HFFc6 (cell line): ENCODE measurements at places on chromosomes 1 and 21. TPM values are rescaled to one million over a fixed set of nuclear protein-coding genes. Genes with fewer than 3 reads are reported as not detected.

DNA sequence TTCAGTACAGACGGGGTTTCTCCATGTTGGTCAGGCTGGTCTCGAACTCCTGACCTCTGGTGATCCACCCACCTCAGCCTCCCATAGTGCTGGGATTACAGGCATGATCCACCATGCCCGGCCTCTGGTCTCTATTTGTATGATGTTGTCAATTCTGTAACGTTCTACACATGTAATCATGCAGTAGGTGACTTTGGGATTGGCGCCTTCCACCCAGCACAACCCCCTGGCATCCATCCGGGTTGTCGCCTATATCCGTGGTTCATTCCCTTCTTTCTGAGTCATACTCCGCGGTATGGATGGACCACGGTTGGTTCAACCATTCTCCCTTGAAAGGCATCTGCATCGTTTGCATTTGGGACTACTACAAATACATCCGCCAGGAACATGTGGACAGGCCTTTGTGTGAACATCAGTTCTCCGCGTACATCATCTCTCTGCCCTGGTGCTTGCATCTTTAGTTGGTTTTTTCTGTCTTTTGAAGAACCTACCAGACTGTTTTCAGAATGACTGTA lies 72.1 kb downstream of the PDE9A start:
- H3K4me1 ChIP-seq: peaks cover 13% of the 10 kb centered on the region
- no peak overlapping the region for H3K4me3 ChIP-seq
- no peak overlapping the region for H3K27ac ChIP-seq

DNA sequence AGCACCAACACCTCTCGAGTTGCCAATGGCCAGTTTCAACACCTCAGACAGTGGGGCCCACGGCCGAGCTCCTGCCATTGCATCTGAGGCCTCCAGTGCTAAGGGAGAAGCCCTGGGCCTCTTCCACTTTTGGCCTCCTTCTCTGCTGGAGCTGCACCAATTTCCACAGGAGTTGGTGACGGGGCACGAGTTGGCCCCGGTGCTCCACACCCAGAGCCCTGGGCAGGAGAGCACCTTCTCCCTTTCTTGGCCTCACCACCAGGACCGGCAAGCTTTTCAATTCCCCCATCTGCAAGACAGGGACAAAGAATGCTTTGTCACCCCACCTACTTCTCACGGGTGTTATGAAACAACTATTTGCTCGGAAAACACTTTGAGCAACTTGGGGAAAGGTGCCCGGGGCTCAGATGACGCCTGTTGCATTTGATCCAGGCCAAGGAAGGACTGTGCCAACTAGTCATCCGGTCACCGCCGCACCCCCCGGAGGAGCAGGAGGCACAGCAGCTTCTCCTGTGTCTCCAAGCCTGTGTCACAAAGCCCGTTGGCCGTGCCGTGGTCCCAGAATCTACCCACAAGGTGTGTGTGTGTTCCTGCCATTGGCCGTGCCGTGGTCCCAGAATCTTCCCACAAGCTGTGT lies 55.2 kb downstream of the TOMM20 start:
- no peaks in the 10 kb centered on the region for H3K36me3 ChIP-seq
- H3K27ac ChIP-seq: no peak overlapping the region
- H3K27me3 ChIP-seq: no peaks in the 10 kb centered on the region

DNA sequence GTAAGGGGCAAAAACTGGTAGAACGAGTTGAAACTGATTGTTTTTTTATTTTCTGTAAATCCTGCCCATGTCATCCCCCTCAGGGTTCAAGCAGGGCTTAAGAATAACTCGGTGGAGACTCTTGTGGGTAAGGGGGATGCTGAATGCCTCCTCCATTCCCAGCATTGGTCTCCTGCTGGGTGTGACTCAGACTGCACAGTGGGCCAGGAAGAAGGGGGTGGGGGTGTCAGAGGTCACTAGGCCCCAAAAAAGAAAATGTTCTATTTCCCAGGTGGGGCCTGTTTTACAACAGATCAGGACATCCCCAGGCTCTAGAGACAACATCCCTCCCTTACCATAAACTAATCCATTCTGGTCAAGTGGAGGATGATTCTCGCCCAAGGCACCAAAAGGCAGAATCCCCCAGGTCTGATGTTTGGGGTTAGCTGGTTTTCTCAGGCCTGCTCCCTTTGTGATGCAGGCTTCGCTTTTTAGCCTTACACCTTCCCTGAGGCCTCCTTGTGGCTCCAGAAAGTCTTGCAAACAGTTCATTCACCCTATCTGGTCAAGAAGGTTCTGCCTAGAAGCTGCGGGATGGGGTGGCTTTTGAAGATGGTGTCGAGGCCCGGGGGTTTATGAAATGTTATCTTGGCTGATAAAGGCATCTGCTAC lies 10.7 kb upstream of the GRHL3 start:
- peaks cover 19% of the 10 kb centered on the region for H3K27me3 ChIP-seq
- H3K27ac ChIP-seq: no peak overlapping the region
- peaks cover 4% of the 10 kb centered on the region; the same call in 1 of the 2 replicates for H3K4me1 ChIP-seq
- H3K4me3 ChIP-seq: no peak overlapping the region

DNA sequence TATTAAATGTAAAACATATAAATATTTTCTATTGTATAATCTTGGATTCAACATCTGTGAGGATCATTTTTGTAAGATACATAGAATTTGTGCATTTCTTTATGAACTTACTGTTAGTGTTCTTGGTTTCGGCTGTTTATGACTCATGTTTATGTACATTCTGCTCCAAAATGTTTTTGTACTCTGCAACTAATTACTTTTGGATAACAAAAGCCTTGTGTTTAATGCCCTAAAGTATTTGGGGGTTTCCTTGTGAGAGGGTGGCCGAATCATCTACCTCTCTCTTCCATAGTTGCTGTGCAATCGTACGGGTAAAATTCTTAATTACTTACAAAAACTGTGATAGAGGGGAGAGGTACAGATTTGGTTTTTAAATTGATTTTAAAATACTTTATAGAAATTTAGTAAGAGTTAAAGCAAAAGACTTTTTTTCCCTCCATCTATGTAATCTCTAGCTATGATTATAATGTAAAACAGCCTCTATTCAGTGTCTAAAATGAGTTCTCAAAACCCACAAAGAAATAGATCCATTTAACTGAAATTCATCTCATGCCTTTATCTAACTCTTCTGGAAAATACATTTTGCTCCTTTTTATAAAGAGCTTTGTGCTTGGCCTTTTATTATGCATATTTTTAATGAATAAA lies 38.7 kb upstream of the LRRC8C start:
- DNase-seq: no peak
- H3K4me1 ChIP-seq: no peaks in the 10 kb centered on the region
- no peak overlapping the region for H3K27ac ChIP-seq
- H3K27me3 ChIP-seq: no peaks in the 10 kb centered on the region; the same call in 1 of the 2 replicates
- no peak overlapping the region for H3K4me3 ChIP-seq

DNA sequence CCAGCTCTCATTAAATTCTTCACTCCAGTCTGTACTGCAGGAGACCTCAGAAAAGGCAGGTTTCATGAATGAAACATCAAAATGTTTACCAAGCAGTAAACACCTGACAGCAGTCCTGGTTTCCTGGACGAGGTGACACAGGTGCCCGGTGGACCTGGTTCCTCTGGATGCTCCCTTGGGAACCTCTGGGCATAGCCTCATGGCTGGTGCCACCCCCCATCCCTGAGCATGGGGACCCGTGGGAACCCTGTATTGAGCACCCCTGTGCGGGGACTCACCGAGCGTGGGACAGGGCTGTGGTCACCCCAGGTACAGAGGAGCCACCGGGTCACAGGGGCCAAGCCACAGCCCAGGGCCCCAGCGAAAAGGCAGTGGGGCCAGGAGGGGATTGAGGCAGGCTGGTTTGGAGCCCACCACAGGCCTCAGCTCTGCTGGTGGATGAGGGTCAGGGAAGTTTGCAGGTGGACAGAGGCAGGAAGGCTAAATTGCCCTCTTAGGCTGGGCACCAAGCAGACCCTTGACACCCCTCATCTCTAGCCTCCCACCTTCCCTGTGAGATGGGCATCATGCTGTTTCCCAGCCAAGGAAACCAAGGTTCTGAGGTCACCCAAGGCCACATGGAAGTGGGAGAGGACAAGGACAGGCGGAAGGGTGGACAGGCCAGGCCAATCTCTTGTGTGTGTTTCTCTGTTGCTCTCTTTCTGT lies 158.4 kb downstream of the PTPRU start:
- no peak for DNase-seq
- no peak overlapping the region for H3K4me3 ChIP-seq
- H3K27me3 ChIP-seq: peaks cover 5% of the 10 kb centered on the region
- H3K4me1 ChIP-seq: no peaks in the 10 kb centered on the region
- H3K27ac ChIP-seq: no peak overlapping the region
- no peaks in the 10 kb centered on the region for H3K36me3 ChIP-seq

DNA sequence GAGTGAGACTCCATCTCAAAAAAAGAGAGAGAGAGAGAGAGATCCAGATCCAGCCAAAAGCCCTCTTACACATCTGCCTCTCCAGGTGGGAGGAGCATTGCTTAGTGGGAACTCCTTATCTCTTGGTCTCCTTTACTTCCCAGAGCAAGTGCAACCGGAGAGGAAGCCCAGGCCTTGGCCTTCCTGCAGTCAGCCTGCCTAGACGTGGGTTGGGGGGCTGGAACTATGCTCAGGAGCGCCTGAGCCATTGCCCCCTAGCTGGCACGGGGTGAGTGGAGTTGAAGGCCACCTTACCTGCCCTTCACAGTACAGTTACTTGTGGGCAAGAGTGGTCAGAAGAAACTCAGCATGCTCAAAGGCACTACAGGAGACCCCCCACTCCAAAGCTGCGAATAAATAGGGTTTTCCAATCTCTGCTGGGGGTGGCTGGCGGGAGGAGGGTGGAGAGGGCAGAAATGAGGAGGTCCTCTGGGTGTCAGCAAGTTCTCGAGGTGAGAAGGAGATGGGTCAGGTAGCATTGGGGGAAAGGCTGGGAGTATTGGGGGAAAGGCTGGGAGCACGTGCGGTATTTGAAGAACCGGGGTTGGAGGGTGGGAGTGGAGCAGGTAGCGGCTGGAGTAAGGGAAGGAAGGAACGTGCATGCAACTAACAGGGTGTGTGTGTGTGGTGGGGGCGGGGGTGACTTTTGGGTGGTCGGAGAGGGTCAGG lies 4.7 kb upstream of the DMBX1 start:
- H3K27ac ChIP-seq: no peak overlapping the region
- no peak for DNase-seq
- H3K4me3 ChIP-seq: no peak overlapping the region
- H3K4me1 ChIP-seq: peaks cover 3% of the 10 kb centered on the region

DNA sequence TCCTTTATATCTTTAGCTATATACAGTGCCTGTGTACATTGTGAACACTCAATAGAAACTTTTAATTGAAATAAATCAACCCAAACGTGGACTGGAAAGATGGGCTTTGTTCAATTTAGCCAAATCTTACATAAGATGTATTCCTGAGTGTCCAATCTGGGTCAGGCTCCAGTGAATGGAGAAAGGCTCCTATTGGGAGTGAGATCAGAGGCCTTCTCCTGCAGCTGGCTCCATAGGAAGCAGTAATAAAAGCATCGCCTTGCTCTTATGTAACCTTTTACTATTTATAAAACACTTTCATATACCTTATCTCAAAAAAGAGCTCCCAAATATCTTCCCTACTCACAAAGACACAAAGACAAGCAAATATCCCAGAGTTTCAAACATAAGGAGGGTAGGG lies 24.9 kb upstream of the RGS16 start:
- peaks cover 32% of the 10 kb centered on the region for H3K4me1 ChIP-seq
- H3K27ac ChIP-seq: no peak overlapping the region
- H3K4me3 ChIP-seq: no peak overlapping the region
- H3K36me3 ChIP-seq: no peaks in the 10 kb centered on the region
- no peak for DNase-seq

The PPM1J gene
- total RNA-seq: 1.4 to 1.5 TPM (median 1.4 TPM) in 3 replicates

The SLC9C2 gene
- total RNA-seq: not detected in 3 replicates

The ST6GALNAC3 gene
- total RNA-seq: 0.60 to 1.5 TPM (median 1.2 TPM) in 3 replicates
